ENCODE measurements at places on chromosomes 1 and 21.

DNA sequence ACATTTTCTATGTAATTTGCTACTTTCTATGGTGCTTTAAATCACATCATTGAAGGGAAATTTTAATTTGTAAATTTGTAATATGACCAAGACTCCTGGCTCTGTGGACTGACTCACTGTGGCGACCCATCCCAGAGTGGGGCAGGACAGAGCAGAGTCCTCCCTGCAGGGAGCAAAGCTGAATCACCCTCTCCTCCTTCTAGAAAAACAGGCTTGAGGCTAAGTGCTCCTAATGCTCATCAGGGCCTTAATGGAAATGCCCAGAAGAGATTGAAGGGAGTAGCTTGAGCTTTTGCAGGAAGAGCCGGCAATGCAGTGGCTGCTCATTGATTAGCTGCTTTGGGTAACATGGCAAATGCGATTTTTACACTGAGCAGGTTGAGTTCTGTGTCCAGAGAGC is 16.8 kb downstream of the S100A10 start:
- peak; percentile 78 for DNase-seq

DNA sequence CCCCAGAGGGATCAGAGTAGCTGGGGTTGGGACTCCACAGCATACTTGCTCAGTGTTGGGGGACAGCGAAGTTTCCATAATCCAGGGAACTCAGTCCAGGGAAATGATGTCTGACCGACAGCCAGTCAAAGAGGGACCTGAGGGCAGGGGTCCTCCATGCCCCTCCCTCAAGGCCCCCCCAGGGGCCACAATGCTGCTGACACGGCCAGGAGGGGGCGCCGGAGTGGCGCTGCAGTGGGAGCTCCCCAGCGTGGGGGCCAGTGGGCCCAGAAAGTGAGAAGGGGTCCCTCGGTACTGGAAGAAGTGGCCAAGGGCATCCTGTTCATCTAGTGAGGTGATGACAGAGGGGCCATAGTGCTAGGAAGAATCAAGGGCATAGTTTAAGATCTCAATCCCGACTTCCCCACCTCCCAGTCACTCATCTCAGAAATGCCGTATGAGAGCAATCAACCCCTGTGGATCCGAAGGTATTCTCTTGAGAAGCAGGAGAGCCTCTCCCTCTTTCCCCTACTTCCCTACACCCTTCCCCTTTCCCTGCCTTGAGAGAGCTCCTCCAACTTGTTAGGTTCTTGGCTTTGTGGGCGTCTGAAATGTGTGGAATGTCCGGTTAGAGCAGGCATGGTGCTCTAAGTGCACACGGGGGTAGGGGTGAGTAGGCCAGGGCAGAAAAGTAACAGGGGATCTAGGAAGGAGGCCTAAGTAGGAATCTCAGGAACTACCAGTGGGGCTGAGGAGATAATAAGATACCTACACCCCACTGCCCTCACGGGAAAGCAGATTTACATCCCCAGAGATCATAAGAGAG is 4.1 kb downstream of the NUDT17 start:
- peak; percentile 85 for DNase-seq

DNA sequence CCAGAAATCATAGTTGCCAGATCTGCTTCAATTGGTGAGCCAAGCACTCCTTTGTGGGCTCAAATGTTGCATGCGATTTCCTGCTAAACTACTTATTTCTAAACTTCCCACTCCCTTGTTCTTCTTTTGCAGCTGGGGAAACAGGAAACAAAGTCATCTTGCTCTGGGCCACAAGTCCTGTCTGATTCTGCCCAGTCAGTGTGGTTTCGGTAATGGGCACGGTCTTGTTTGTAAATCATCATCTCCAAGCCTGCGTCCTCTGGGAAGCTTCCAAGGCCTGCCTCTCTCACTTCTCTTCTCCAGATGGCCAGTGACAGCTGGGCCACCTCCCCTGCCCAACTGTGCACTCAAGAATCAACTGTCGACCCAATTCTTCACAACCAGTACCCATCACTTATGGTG is 4.4 kb downstream of the S100A8 start:
- no peak for DNase-seq

DNA sequence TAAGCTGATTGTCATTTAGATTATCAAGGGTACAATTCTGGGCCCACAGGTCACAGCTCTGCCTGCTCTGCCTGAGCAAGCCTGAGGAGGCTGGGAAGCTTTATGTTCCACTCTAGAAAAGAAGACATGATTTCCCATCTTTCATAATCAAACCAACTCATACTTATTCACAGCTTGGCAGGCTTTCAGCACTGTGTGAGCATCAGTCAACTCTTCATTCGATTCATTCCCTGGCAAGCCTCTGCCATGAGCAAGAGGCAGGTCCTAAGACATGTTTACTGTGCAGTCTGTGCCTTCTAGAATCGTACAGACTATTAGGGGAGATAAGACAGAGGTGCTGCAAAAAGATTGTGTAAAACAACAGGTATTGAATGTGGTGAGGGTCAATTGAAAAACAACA is 24.5 kb upstream of the KIRREL1 start:
- DNase-seq = peak; percentile 97

DNA sequence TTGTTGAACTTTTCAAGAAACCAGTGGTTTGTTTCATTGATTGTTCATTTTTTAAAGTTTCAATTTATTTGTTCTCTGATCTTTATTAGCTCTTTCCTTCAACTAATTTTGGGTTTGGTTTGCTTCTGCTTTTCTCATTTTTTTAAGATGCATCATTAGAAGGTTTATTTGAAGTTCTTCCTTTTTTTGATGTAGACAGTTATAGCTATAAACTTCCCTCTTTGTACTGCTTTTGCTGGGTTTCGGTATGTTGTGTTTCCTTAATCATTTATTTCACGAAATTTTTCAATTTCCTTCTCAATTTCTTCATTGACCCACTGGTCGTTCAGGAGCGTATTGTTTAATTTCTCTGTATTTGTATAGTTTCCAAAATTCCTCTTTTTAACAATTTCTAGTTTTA is 133.3 kb upstream of the GPR52 start:
- DNase-seq = no peak

GRCh38 chr1:199152676-199153075 is 513.8 kb downstream of the PTPRC start:
- DNase-seq = no peak

- peak; percentile 1 for DNase-seq
Measured at GRCh38 chr21:16908077-16908476, 604.8 kb upstream of the CXADR start.

- DNase-seq = no peak
Measured at GRCh38 chr1:155077758-155078445, 735 bp upstream of the EFNA3 start.

DNA sequence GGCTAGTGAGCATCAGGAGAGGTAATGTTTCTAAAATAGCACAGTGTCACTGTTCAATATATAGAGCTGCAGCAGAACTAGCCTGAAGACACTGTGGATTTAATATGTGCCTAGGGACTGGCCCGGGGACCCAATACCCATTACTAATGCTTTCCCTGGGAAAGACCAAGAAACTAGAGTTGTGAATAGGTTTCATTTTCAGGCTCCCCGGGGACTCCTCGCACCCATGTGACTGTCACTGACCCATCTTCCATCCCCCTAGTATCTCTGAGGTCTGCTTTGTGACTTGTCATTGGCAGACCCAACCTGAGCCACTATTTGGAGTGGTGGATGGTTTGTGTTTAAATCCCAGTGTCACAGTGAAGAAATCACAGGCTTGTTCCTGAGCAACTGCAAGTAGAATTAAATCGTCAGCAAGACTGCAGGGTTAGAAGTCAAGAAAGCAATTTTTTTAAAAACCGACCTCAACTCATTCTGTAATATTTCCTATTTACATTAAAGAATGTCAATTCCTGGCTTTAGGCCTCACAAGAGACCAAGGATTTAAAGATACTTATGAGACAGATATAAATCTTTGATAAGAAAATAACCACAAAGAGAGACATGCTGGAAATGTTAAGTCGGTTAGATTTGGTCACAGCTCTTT is 130.0 kb upstream of the TNR start:
- DNase-seq = no peak

GRCh38 chr1:53580739-53581475 is 121.7 kb downstream of the DMRTB1 start:
- DNase-seq = no peak

DNA sequence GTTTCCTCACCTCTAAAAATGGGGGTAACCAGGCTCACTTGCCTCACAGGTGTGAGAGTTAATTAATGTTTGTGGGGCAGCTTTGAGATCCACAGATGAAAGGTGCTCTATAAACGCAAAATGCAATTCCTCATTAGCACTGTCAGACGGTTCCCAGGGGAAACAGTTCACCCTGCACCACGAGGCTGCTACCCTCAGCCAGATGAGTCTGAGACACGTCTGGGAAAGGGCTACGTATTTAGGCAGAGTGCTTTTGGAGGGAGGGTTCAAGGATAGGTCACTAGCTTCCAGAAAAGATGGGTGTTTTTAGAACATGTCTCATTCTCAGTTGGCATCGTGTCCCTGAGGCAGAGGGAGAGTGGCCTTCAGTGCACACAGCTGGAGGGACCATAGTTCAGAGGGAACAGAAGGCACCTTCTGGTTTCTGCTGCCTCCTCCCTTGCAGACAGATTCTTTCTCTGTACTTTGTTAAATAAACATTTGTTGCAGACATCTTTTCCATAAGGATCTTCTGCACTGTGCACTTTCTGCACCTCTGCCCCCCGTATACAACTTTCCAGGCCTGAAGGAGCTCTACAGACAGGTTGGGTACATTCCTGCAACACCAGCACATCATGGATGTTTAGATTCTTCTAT is 139.9 kb downstream of the CLIC6 start:
- peak; percentile 83 for DNase-seq

DNA sequence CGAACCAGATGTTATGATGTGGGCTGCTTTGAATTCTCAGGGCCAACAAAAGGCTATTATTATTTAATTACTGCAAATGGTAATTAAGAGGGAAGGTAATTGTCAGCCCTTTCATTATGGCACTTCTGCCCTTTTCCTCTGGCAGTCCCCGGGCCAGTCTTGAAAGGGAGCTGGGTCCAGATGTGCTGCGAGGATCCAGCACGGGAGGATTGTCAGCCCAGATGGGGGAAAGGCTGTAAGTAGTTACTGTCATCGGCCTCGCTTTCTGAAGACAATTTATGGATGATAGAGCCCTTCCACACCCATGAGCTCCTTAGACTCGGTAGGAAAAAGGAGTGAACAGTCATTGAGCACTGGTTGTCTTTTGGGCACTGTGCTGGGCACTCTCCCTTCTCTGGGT is 8.7 kb upstream of the ZNF362 start:
- DNase-seq = no peak

Data from ELR (cell line).